ENCODE measurements at places on chromosomes 1 and 21.

DNA sequence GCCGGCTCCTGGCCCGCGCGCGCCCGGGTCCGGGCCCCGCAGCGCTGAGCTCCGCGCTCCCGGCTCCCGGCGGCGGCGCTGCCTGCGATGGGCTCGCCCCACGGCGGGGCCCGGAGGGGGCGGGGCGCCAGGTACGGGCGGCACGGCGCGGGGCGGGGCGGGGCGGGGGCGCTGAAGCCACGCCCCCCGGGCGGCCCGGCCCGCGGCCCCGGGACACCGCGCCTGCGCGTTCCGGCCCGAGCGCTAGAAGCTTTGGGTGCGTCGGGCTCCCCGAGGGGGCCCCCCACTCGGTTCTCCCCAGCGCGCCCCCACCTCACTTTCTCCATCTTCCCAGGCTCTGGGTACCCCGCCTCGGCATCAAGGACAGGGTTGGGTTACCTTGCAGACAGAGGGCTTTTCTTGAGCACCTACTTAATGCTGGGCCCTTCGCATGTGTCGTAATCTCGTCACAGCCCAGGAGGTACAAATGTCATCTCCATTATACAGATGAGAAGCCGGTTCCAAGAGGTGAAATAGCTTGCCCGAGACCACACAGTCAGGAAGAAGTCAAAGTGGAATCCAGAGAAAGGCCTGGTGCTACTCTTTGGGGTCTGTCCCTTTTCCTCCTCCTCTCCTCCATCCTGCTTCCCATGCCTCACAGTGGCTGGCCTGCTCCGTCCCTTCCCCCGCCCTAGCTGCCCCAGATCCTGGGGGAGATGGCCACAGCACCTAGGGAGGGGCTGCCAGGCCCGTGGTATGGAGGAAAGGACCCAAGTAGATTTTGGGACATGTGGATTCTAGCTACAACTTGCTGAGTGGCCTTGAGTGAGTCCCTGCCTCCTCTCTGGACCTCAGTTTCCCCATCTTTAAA, 46.5 kb downstream of the RAP1GAP start:
- no peak for DNase-seq

GRCh38 chr1:212106286-212106792, 70.8 kb downstream of the DTL start:
- no peak for DNase-seq

GRCh38 chr1:15068997-15069396, 84.5 kb upstream of the TMEM51 start:
- DNase-seq: no peak

DNA sequence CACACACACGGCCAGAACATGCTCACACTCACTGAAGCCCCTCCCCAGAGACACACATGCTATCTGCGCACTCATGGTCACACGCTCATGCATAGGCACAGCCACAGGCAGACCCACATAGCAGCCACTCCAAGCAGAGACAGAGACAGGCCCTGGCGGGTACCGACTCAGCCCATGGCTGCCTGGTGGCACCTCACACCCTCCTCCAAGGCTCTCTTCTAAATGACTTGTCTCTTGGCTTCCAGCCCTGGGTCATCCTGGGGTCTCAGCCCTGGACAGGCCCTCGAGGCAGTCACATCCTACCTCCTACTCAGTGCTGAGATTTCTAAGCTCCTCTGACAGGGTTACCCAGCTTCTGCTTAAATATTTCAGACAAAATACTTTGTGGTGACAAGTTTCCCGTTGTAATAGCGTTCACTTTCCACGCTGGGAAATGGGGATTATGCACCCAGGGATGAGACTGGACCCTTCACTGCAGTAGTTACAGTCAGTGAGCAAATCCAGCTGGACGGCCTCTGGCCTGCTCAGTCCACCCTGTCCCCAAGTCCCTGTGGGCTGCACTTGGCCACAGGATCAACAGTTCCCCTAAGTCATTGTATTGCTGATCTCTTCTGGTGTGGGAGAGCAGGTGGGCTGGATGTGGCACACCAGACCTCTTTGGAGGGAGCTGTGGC, 2.9 kb upstream of the NFASC start:
- no peak for DNase-seq

- peak; percentile 85 for DNase-seq
Observed at GRCh38 chr21:44907966-44908895, 12.5 kb downstream of the ITGB2 start.

DNA sequence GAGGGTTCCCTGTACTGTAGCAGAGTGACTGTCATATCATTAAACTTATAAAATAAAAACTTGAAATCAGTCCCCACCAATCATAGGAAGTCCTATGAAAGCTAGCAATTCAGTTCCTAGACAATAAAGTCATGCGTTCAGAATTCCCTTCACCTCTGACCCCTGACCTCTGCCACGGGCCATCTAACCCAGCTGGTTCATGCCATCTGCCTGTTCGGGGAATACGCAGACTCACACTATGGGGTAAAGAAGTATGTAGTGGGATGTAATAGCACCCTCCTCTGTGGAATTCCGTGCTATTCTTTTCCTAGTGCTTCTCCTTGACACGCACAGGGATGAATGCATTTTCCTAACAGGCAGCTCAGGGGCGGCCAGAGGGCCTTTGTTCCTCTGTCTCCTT, 2.1 kb downstream of the GSTM4 start:
- DNase-seq: no peak

- DNase-seq: no peak
Observed at GRCh38 chr1:24769656-24770651, 24.7 kb downstream of the CLIC4 start.

DNA sequence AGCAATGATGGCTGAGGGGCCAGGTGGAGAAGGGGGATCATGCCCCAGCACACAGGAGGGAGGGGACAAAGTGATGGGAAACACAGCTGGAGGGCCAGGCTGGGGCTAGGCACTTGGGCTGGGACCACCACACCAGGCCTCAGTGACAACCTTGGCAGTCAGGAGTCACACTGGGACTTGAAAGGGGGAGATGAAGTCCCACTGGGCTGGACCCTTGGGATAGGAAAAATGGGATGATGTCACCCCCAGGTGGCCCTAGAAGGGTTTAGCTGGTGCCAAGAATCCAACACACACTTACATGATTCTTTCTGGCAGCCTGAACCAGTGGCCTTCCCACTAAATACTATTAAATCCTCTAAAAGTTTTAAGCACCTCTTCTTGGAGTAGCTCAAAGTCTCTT, 17.1 kb downstream of the ZBTB17 start:
- no peak for DNase-seq

DNA sequence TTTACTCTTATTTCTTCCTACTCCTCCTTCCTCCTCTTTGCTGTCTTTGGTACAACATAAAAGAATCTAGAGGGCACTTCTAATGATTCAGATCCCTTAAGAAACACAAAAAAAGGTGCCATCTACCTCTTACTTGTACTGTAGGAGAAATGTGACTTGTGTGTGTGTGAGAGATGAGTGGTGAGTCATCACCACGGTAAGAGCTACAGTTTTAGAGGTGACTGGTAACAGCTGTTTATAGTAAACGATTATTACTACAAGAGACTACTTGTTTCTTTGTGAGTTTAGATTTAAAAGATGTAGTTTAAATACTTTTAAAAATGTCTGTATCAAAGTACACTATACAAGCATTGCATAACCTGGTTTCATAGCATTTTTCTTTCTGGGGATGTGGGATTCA, 40.4 kb downstream of the SLC35D1 start:
- no peak for DNase-seq

DNA sequence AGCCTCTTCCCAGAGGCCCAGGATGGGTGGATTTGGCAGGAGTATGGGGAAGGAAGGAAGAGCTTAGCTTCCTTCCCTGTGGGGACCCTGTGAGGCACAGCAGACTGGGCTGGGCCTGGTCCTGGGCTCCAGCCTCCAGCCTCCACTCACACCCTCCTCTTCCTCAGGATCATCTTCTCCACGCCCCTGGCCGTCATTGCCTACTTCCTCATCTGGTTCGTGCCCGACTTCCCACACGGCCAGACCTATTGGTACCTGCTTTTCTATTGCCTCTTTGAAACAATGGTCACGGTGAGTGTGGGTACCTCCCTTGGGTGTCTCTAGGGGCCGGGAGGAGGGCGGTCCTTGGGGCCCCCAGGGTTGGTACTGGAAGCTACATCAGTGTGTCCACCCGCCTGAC, 10.1 kb downstream of the MFSD2A start:
- DNase-seq: no peak

- DNase-seq: no peak
Observed at GRCh38 chr1:202046748-202047708, 36.6 kb downstream of the ELF3 start.

- DNase-seq: peak; percentile 74
Observed at GRCh38 chr1:8202182-8202905, 115.6 kb upstream of the SLC45A1 start.
